ENCODE measurements at places on chromosomes 2 and 18. TPM values are rescaled to one million over a fixed set of nuclear protein-coding genes. Genes with fewer than 3 reads are reported as not detected.

The SERPINB3 gene
- not detected for total RNA-seq

DNA sequence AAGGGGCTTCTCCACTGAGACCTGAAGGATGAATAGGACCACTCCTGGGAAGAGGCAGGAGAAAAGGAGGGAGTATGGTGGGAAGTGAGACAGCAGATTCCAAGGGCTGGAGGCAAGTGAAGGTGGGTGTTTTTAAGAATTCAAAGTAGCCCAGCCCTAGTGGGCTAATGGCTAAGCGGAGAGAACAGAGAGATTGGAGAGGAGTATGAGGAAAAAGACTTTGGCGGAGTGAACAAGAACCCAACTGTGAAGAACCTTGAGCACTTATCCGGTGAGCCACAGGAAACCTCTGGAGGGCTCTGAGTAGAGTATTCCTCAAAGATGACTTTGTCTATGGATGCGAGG, 142.6 kb downstream of the COPS8 start:
- DNase-seq, result no peak

The RFX8 gene
- total RNA-seq, result 4.6 TPM

GRCh38 chr2:58899692-58900091, 658.6 kb upstream of the FANCL start:
- DNase-seq, result no peak

DNA sequence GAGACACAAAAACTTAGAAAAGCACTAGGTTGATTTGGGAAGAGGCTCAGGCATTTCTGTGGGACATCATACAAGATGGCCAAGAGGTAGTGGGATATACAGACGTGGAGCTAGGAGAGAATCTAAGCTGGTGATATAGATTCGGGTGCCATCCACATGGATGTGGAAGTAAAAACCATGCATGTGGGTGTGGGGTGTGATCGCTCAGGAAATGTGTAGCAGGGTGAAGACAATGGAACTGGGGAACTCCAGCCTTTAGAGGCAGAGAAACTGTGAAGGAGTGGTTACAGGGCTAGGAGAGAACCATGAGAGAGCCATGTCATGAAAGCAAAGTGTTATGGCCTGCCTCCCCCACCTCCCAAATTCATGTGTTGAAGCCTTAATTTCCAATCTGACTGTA, 43.0 kb upstream of the CTLA4 start:
- no peak for DNase-seq

DNA sequence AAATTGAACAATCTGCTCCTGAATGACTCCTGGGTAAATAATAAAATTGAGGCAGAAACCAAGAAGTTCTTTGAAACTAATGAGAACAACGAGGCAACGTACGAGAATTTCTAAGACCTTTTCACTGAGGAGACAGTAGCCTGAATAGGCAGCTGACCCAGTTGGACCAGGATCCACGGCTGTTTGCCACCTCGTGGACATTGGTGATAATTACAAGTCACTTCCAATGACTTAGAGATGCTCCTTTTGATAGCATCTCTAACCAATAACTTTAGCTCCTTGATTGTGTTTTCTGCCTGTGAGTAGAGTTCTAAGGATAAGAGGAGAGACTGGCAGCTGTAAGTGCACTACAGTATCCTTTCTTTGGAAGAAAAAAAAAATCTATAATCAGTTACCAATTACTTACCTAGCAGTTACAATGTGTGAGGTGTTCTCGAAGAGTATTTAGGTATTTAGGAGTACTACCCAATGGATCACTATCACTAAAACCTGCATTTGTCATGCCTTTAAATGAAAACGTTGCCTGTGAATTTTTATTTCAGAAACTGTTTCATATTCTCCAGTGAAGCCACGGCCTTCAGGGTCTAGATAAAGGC, 31.3 kb upstream of the CNTNAP5 start:
- DNase-seq, result peak; percentile 2

DNA sequence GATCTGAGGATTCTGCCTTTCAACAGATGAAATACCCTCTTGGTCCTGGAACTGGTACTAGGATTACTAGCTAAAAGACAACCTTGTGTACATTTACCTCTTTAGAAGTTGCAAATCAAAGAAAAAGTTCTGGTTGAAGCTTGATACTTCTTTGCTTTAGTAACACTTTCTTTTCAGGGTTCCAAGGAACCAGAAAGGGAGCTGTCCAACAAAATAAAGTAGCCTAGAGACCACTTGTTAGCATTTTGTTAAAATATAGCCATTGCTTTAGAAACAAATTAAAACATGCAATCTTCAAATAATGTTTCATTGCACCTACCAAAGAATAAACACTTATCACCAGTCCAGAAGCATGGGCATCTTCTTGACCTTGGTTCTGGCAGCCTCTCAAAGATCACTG, 117.9 kb upstream of the MAP3K20 start:
- no peak for DNase-seq

GRCh38 chr2:126858013-126858412, 40.7 kb upstream of the TEX51 start:
- DNase-seq, result no peak

DNA sequence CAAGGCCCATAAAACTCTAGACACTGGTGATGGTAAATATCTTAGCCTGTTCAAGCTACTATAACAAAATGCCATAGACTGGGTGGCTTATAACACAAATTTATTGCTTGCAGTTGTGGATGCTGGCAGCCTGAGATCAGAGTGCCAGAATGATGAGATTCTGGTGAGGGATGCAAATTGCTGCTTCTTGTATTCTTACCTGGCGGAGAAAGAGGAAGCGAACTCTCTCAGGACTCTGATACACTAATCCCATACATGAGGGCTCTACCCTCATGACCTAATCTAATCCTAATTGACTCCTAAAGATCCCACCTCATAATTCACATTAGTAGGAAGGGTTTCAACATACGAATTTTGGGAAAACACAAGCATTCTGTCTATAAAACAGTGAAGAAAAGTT, 4.6 kb upstream of the IER3IP1 start:
- DNase-seq, result no peak

DNA sequence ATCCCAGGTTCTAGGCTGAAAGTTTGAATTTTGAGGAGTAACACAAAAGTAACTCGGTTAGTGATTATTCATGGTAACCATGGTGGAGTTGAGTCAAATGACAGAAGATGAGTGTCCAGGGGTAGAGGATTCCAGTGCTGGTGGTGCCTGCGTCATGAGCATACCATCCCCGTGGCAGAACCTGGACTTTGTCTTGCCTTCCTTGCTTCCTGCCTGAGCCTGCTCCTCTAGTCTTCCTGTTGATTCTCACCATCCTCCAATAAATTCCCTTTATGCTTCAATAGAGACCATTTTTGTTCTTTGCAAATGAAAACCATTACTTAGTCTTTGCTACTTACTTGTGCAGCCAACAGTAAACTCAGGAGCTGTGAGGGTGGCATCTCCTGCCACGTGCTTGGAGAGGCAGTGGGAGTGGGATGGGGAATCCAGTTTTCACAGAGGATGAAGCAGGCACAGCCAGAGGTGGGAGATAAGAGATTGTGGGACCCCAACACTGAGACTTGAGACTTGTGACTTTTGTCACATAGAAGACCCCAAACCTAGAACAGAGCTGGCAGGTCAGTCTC, 4.1 kb upstream of the YES1 start:
- DNase-seq, result no peak

DNA sequence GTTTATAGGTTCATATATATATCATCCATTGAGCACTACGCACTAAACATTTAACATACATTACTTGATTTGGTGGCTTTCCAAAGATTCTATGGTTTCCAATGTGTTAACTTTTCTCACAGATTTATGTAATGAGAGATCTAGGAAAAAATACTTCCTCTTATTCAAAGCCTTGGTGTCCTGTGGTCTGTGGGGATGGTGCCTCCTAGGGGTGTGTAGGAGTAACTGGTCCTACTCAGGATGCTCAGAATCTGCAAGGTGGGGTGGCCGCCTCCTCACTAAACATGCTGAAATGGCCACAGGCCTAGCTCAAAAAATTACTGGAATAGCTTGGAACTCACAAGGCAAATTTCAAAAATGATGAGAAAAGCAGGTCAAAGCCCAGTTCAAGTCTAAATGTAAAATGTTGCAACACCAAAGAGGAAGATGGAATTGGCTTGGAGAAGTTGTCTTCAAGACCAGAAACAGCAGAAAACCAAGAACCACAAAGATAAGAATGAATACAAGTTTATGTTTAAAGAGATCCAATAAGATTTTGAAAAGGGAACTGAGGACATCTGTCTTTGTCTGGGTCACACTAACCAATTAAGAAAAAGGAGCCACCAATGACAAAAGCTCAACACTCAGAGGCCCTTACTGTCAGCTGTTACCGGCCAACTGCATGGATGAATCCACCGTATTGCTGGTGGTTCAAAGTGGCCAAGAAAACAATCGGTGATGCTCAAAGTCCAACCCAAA, 11.5 kb downstream of the GPR55 start:
- DNase-seq, result peak; percentile 35

The SPATA3 gene
- not detected for total RNA-seq

DNA sequence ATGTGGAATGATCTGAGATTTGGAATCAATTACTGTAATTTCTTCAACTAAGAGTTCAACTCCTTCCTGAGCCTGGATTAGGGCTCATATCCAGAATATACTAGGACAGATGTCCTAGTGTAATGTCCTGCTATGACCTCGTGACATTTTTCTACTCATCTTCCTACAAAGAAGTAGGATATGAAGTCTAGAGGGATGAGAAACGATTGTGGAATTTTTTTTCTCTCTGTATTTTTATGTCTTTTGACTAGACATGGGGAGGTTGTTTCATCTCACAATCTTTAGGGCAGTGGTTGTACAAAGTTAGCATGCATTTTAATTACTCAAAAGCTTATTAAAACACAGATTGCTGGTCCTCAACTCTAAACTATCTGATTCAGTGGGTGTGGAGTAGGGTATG, 203.0 kb downstream of the PARD3B start:
- no peak for DNase-seq

The ANKRD36C gene
- total RNA-seq, result 8.5 TPM

DNA sequence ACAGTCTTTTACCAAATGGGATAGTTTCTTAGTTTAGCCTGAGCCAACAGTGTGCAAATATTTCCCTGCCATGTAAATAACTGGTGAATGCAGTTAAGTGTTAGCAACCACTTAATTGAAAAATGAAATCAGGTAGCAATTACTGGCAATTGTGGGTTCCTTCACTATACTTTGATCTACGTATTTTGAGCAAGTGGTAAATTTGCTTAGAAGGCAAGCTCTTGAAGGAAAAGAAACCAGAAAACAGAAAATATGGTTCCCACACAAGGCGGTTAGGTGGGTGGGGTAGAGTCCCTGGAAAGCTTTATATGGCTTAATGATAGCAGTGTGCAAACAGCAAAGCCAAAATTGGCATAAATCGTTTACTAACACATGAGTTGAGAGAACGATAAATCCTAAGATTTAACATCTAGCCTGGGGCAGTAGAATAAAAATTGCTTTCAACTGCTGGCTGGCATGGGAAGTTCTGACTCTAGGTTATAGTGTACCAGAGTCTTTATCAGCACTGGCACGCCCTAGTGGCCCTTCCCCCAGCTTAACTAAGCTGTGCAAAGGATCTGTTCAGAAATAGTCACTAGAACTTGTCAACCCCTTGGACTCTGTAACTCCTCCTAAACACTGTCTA, 17.0 kb downstream of the SLC9A2 start:
- no peak for DNase-seq

The ZRANB3 gene
- total RNA-seq, result 14.0 TPM

The STK17B gene
- total RNA-seq, result 47.7 TPM

DNA sequence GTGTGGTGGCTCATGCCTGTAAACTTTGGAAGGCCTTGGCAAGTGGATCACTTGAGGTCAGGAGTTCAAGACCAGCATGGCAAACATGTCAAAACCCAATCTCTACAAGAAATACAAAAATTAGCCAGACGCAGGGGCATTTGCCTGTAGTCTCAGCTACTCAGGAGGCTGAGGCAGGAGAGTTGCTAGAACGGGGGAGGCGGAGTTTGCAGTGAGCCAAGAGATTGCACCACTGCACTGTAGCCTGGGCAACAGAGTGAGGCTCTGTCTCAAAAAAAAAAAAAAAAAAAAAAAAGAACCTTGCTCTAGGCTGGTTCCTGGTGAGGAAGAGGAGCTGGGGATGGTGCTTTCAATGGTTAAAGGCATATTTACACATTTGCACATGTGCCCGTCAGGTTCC, 129.4 kb downstream of the LYPD6B start:
- DNase-seq, result no peak

The MC2R gene
- total RNA-seq, result not detected

DNA sequence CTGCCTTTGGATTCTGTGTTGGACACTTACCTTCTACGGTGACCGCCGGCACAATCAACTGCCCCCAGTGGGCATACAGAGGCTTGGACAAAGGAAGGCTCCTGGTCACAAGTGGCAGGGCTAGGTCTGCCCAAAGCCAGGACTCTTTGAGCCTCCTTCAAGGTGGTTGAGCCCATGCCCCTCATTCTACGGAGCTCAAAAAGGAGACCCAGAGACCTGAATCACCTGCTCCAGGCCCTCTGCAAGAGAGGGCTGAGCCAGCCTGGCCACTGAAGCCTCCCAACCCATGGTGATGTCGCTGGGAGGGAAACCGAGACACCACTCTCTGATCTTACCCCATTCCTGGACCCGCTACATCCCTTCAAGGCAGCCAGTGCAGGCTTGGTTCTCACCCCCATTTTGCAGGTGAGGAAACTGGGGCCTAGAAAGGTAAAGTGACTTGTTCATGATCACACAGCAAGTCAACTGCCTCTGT, 87.9 kb downstream of the INHBB start:
- no peak for DNase-seq

GRCh38 chr2:215751911-215752272, 261.5 kb downstream of the MREG start:
- no peak for DNase-seq

GRCh38 chr2:152500772-152501171, 165.8 kb downstream of the FMNL2 start:
- DNase-seq, result no peak

DNA sequence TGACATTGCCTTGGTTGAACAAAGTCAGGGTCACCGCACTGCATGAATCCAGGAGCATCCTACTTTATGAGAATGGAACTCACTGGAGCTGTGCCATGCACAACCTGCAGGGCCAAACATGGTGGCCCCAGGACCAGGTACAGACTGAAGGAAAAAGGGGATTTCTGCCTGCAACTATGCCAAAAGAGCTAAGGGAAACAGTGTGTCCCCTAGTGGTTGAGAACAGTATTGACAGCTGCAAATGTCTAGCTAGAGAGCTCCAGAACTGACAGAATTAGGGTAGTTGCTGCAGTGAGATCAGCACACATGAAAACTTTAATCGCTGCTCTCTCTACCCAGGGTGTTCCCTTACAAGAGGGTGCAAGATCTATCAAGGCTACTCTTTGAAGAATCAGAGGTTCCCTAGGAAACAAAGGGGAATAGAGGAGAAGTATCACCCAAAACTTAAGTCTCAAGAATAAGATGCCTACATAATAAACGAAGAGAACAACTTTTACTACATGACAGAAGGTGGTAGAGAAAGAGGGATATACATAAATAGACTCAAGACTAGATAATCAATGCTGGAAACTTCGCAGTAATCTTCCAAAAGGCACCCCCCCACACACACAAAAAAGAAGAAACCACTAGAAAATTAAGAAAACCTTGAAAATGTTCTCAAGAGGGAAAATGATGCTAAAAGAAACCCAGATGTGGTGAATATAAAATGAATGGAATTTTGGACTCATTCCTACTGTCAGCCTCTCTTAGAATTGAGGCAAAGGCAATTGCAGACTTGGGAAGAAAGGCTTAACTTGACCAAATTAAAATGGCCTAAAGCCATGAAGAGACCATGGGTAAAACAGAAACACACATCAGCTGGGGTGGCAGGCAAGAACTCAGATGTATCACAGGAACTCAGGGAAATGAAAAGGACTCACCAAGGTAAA, 43.6 kb upstream of the IHH start:
- DNase-seq, result peak; percentile 31

GRCh38 chr2:240727439-240727838, 35.8 kb downstream of the AQP12A start:
- DNase-seq, result no peak

The POU3F3 gene
- 6.5 TPM for total RNA-seq

The DSEL gene
- total RNA-seq, result 0.06 TPM

The GCG gene
- not detected for total RNA-seq
